ENCODE measurements at places on chromosomes 4 and X. TPM values are rescaled to one million over a fixed set of nuclear protein-coding genes. Genes with fewer than 3 reads are reported as not detected.

GRCh38 chr4:73206236-73206635 lies 52.4 kb downstream of the ANKRD17 start:
- no peak for DNase-seq

GRCh38 chr4:95217197-95217596 lies 331.6 kb downstream of the UNC5C start:
- no peak for DNase-seq

DNA sequence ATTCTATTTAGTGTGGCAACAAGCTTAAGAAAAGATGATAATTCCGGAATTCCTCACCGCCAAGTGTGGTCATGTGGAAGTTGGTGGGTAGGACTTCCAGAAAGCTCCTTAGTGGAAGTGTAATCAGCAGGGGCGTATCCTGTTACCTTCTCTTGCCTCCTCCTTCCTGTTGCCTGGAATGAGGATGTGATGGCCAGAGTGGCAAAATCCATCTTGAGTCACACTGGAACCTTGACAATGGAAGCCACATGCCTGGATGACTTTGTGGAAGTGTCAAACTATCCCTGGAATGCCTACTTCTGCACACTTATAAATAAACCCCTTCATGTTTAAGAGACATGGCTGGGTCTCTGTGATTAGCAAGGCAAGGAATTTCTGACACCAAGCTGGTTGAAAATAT lies 191.0 kb downstream of the PRDM5 start:
- peak; percentile 24 for DNase-seq

DNA sequence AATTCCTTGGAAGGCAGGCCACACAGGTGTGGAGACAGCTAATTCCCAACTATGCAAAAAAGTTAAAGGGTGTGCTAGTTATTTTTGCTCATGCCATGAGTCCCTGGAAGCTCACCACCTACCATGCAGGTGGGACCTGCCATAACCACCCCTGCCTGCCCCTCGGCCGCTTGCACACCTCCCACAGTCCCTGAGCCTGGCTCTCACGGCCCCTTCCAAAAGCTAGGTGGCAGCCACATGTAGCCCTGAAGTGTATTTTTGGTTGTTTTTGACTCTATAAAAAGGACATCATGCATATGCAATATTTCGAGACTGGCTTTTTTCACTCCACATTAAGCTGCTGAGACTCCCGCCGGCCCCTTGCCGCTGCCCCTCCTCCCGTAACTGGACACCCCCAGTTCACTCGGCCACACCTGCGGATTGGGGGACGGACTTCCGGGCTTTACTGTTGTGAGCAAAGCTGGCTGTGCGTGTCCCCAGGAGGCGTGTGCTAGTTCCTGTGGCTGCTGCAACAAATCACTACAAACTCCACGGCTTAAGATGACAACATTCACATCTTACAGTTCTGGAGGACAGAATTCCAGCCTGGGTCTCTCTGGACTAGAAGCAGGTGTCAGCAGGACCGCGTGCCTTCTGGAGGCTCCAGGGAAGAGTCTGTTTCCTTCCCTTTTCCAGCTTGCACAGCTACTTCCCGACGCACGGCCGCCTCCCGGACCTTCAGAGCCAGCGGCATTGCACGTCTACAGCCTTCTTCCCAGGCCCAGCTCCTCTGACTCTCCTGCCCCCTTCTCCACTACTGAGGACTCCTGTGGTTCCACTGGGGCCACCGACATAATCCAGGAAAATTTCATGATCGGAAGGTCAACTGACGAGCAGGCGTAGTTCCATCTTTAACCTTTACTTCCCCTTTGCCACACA lies 24.8 kb downstream of the ZFYVE28 start:
- DNase-seq: peak; percentile 11

GRCh38 chr4:164734484-164734883 lies 19.4 kb upstream of the SMIM31 start:
- DNase-seq: no peak

DNA sequence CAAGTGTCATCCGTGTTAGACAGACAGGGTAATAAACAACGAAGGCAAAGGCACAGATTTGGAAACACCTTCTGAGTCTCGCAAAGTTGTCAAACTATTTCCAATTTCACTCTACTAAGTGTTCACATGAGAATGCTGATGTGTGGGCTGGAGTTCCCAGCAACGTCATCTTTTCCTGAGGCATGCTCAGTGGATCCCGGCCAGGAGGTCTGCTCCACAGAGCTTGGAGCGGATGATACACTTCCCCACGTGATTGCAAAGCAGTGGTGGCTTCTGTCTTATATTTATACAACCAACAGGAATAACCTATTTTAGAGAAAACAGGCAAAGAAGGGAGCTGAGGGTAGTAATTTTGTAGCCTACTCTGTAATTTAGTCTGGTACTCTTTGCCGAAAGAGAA lies 40.1 kb upstream of the PDK3 start:
- no peak for DNase-seq

Gene XPNPEP2
- total RNA-seq: not detected

Gene CXCR3
- total RNA-seq: not detected

Gene PPP2R2C
- total RNA-seq: 3.1 TPM

Gene SOX3
- total RNA-seq: not detected

Gene FOXP3
- not detected for total RNA-seq

Gene GNRHR
- total RNA-seq: 0.13 TPM

Gene SMIM43
- under 0.01 TPM for total RNA-seq

Gene BEX2
- total RNA-seq: 46.6 TPM

Gene TIMM8A
- 4.4 TPM for total RNA-seq
